NCI-H524 (cell line): ENCODE measurements at places on chromosomes 16 and 17.

DNA sequence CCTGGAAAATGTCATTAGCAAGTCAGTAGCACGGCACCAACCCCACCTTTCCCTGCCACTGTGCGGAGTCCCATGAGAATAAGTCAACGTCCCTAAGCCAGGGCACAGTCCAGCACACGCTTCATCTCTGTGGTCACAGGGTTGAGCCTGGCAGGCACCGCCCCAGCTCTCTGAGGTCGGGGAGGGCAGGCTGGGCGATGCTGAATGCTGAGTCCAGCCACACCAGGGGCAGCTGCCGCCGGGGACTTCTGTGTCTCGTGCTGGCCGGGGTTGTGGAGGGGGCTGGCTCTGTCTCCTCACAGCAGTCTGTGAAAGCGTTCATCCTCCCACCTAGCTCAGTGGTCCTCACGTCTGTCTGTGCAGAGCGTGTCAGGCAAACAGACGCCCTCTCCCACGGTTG is 53.2 kb downstream of the BANP start:
- DNase-seq, result no peak

- peak; percentile 50 for DNase-seq
Observed at GRCh38 chr17:53941231-53941630, 118.5 kb downstream of the KIF2B start.

- no peak for DNase-seq
Observed at GRCh38 chr16:51839727-51840462, 688.8 kb upstream of the SALL1 start.

GRCh38 chr17:72656130-72656763 is 436.2 kb downstream of the SLC39A11 start:
- no peak for DNase-seq

GRCh38 chr16:75471723-75472633 is 7.5 kb upstream of the TMEM170A start:
- peak; percentile 39 for DNase-seq
